H1 (cell line): ENCODE measurements at places on chromosomes 12 and 14. TPM values are rescaled to one million over a fixed set of nuclear protein-coding genes. Genes with fewer than 3 reads are reported as not detected.

DNA sequence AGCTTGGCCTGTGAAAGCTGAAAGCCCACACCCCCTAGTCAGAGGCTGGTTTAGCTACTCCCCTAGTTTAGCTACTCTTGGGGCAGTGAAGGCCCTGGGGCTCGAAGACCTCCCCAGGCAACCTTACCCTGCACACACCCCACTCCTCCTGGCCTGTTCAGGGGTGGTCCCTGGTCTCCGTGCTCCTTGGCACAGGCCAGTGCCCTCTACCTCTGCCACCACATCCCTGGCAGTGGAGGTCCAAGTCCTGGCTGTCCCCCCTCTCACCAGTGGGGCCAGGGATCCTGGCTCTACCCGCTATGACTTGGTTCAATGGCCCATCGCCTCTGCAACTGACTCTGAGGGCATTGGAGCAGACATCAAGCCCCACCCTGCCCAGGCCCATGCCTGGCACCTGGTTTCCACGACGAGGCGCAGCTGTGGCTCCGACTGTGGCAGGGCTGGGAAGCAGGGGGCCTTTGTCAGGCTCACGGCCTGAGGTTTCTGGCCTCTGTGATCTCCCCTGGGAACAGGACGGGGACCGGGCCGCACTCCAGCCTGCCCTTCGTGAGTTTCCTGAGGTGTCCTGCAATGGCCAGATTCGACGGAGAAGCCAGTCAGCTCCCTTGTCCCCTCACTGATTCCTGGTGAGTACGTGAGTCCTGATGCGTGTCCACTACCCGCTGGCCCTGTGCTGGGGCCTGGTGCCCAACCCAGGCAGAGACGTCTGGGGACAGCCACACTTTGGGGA, 5.7 kb downstream of the TMEM121 start:
- no peak for DNase-seq

The COX8C gene
- total RNA-seq = not detected in 2 replicates

GRCh38 chr14:97945631-97946030, 1148.4 kb downstream of the VRK1 start:
- no peak for DNase-seq

DNA sequence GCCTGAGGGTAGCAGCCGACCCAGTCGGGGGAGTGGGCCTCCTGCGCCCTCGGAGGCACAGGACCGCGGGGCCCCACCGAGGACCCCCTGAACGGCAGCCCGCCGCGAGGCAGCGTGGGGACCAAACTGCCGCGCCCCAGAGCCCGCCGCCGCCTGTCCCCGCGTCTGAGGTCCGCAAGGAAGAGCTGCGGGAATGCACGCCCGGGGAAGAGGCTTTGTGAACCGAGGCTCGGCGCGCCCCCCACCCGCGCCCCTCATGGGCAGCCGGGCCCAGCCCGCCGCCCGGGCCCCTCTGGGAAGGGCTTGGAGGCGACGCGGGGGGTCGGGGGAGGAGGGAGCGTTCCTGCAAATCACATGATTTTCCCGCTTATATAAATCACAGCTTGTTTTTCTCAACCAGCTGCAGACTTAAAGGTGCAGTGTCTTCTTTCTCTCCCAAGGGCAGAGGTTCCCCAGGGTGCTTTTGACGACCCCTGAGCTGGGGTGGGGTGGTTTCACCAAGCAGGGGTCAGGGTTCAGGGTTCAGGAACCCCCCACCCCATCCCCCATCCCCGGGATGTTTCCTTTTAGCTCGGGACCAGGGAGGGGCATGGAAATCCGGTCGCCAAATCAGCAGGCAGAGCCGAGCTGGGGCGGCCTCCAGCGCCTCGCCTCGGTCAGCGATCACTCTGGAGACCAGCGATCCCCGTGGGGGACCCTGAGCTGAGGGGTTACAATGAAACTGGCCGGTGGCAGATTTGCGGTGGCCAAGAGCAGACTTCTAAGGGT, 44.7 kb upstream of the ATP23 start:
- DNase-seq = no peak

DNA sequence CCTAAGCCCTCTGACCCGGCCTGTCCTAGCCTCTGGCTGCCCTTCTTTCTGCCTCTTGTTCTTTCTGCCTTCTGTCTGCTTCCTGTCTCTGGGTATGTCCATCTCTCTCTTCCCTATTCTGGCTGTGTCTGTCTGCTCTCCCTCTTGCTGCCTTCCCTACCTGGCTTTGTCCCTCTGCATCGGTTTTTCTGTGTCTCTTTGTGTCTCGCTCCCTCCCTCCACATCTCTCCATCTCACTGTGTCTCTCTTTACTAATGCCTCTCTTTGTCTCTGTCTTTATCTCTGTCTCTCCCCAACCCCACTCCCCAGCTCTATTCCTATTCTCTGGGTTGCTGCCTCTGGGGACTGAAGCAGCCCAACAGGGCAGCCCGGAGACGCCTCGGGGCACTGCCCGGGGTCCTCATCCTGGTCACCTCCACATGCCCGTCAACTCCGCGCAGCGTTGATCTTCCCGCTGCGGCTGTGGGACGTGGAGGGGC, 10.1 kb downstream of the SHMT2 start:
- DNase-seq = no peak

The GDF3 gene
- 12.6 and 16.8 TPM in 2 replicates for total RNA-seq

- DNase-seq = no peak
Measured at GRCh38 chr12:30448038-30448437, 247.6 kb downstream of the IPO8 start.

DNA sequence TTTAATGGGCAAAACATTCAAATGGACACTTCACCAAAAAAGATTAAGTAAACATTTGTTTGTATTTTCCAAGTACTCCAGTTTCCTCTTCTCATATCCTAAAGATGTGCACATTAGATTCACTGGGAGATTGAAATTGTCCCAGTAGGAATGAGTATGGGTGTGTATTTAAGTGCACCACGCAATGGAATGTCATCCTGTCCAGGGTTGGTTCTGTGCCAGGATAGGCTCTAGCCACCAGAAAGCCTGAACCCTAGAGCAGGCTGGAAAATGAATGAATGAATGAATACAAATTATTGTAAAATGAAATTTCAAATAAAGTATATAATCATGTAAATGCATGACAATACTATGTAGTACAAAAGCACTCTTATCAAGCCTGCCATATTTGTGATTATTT, 14.0 kb downstream of the CEP83 start:
- no peak for DNase-seq

DNA sequence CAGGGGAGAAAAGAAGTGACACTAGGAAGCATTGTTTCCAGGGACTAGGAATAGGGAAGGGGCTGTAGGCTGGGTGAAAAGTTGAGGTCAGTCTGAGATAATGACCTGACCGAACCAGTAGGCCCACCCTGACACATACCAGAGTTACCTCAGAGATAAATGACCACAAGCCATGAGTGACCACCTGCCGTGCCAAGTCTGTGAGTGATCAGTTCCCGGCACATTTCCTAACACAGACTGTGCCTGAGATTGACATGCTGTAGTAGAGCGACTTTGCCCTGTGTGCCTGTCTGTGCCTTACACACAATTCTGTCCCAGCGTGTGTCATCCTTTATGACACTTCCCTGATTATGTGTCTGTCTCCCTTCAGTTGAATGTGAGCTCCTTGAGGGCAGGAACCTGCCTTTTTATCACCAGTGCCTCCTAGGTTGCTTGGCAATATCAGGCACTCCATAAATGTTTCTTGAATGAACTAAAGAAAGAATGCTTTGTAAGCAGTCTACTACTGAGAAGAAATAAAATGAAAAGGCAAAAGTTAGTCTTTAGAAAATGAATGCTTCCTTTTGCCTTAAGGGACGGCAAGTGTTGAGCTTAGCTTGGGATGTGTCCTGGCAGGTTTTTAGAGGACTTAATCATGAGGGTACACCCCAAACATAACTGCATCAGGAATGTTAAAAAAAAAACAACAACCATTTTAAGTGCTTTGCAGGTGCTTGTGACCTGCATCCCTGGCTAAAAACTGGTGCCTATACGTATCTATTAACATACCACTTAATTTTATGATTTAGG, 9.6 kb upstream of the SSPN start:
- DNase-seq = no peak

DNA sequence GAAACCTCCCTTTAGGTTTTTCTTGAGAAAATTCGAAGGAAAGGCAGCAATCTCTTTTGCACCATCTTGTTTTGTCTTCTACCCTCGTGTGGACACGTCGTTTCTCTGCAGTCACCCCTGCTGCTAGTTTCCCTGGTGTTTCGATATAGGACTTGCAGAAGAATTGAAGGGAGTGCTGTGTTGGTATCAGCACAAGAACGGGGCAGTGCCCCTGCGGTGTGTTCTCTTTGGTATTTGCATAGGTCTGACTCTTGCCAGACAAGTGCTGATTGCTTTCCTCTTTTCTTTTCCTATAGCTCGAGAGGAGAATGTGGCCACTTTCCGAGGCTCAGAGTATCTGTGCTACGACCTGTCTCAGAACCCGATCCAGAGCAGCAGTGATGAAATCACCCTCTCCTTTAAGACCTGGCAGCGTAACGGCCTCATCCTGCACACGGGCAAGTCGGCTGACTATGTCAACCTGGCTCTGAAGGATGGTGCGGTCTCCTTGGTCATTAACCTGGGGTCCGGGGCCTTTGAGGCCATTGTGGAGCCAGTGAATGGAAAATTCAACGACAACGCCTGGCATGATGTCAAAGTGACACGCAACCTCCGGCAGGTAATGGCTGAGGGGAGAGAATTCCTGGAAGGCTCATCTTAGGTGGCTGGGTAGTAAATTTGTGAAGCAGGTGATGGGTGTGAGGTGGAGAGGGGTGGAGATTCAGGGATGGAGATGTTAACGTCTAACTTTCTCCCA, 474.8 kb downstream of the NRXN3 start:
- DNase-seq = no peak

- DNase-seq = no peak
Measured at GRCh38 chr14:101589486-101590015, 28.3 kb downstream of the DIO3 start.

- DNase-seq = no peak
Measured at GRCh38 chr12:107525719-107526554, 159.7 kb upstream of the PWP1 start.

GRCh38 chr14:33580231-33580749, 370.6 kb downstream of the EGLN3 start:
- DNase-seq = no peak

- DNase-seq = no peak
Measured at GRCh38 chr12:69835081-69835480, 10.1 kb downstream of the MYRFL start.

GRCh38 chr14:42703501-42703900, 1096.8 kb downstream of the LRFN5 start:
- no peak for DNase-seq

DNA sequence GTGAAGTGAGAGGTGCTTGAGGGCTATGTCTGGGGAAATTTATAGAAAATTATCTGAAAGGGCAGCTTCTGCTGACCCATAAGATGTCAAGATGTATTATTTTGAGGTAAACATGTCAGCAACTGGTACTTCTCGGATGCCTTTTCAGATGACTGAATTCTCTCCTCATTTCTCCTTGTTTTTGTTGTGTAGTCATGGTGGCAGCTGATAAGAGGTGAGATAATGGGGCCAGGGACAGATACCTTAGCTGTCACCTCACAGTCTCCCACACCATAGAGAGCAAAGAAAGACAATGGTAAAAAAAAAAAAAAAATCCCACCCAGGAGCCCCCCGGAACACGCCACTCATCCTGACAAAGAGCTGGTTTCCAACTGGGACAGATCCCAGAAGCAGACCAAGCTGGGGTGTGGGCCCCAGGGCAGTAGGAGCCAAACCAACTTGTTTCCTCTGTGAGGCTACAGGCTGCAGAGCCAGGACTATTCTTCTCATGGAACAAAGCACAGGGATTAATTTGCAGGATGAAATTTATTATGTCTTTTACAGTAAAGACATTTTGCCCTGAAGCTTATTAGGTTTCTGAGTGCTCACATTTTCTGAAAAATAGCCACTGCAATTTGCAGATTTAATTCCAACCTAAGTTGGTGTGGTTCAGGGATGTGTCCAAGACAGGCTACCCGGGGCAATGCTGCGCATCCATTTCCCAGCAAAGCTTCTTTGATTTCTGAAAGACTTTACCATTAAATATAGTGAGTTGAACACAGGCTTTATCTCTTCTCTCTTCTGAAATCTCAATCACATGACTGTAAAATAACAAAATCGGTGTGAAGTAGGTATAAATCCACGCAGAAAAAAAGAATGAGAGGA, 52.2 kb downstream of the NDUFA12 start:
- DNase-seq = no peak

- DNase-seq = peak; percentile 89
Measured at GRCh38 chr12:57242691-57243454, 8.1 kb downstream of the STAC3 start.

GRCh38 chr12:55673638-55674037, 34.1 kb downstream of the ITGA7 start:
- no peak for DNase-seq

- no peak for DNase-seq
Measured at GRCh38 chr12:95870897-95871296, 12.1 kb downstream of the SNRPF start.

DNA sequence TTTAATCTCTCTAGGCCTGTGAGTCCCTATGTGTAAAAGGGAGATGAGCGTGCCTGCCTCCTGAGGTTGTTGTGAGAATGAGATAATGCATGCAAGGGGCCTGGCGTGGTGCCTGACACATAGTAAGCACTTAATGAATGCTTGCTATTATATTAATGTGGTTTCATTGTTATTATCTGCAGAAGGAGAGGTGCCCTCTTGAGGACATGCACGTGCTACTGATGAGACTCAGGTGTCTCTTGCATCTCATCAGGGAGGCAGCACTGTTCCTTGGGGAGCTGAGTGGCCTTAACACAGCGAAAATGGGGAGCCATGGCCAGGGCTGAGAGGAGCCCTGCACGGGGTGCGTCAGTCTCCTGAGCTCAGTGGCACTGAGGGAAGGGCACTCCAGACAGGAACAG, 29.9 kb upstream of the BCDIN3D start:
- no peak for DNase-seq

The PIWIL1 gene
- not detected in 2 replicates for total RNA-seq

The ACOT6 gene
- total RNA-seq = not detected in 2 replicates

DNA sequence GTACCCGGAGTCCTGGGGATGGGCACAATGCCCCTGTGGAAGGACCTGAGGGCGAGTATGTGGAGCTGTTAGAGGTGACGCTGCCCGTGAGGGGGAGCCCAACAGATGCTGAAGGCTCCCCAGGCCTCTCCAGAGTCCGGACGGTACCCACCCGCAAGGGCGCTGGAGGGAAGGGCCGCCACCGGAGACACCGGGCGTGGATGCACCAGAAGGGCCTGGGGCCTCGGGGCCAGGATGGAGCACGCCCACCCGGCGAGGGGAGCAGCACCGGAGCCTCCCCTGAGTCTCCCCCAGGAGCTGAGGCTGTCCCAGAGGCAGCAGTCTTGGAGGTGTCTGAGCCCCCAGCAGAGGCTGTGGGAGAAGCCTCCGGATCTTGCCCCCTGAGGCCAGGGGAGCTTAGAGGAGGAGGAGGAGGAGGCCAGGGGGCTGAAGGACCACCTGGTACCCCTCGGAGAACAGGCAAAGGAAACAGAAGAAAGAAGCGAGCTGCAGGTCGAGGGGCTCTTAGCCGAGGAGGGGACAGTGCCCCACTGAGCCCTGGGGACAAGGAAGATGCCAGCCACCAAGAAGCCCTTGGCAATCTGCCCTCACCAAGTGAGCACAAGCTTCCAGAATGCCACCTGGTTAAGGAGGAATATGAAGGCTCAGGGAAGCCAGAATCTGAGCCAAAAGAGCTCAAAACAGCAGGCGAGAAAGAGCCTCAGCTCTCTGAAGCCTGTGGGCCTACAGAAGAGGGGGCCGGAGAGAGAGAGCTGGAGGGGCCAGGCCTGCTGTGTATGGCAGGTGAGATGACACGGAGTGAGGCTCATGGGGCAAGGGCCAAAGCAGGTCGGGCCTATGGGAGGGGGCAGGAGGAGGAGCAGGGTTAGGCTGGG, 4.5 kb downstream of the ARHGEF40 start:
- no peak for DNase-seq

- DNase-seq = no peak
Measured at GRCh38 chr14:32821964-32822653, 116.6 kb upstream of the NPAS3 start.
